ENCODE measurements at places on chromosomes 4 and X.

GRCh38 chrX:41085512-41085877 lies 250 bp downstream of the USP9X start:
- H3K27me3 ChIP-seq = no peaks in the 10 kb centered on the region
- H3K36me3 ChIP-seq = peaks cover 4% of the 10 kb centered on the region
- H3K27ac ChIP-seq = peak overlapping the region; percentile 87
- H3K4me3 ChIP-seq = peak overlapping the region; percentile 78

GRCh38 chr4:148922497-148922896 lies 480.3 kb upstream of the NR3C2 start:
- H3K27ac ChIP-seq = no peak overlapping the region
- H3K4me1 ChIP-seq = no peaks in the 10 kb centered on the region
- no peaks in the 10 kb centered on the region for H3K36me3 ChIP-seq
- DNase-seq = no peak
- no peaks in the 10 kb centered on the region for H3K27me3 ChIP-seq
- no peak overlapping the region for H3K4me3 ChIP-seq

- no peak for DNase-seq
- no peak overlapping the region for H3K4me3 ChIP-seq
- H3K27me3 ChIP-seq = peaks cover 3% of the 10 kb centered on the region
- H3K36me3 ChIP-seq = no peaks in the 10 kb centered on the region
- H3K27ac ChIP-seq = no peak overlapping the region
Observed at GRCh38 chr4:147085781-147086180, 140.1 kb upstream of the TTC29 start.

GRCh38 chr4:165612936-165613335 lies 234.1 kb downstream of the CPE start:
- no peak for DNase-seq
- H3K4me1 ChIP-seq = no peaks in the 10 kb centered on the region
- no peaks in the 10 kb centered on the region for H3K27me3 ChIP-seq
- no peak overlapping the region for H3K27ac ChIP-seq
- no peaks in the 10 kb centered on the region for H3K36me3 ChIP-seq
- H3K4me3 ChIP-seq = no peak overlapping the region

GRCh38 chr4:6955261-6955911 lies 45.8 kb downstream of the TBC1D14 start:
- H3K27me3 ChIP-seq = no peaks in the 10 kb centered on the region
- H3K4me3 ChIP-seq = no peak overlapping the region
- no peaks in the 10 kb centered on the region for H3K36me3 ChIP-seq
- DNase-seq = no peak
- H3K27ac ChIP-seq = peak overlapping the region; percentile 48

GRCh38 chr4:177264788-177265422 lies 44.8 kb upstream of the NEIL3 start:
- DNase-seq = no peak
- H3K36me3 ChIP-seq = no peaks in the 10 kb centered on the region
- no peak overlapping the region for H3K4me3 ChIP-seq
- H3K27me3 ChIP-seq = no peaks in the 10 kb centered on the region
- no peaks in the 10 kb centered on the region for H3K4me1 ChIP-seq
- H3K27ac ChIP-seq = no peak overlapping the region
